ENCODE measurements at places on chromosomes 16 and 17. TPM values are rescaled to one million over a fixed set of nuclear protein-coding genes. Genes with fewer than 3 reads are reported as not detected.

Gene FOXJ1
- 6.8 TPM for total RNA-seq

Gene ZFPM1
- 9.2 TPM for total RNA-seq

Gene C16orf96
- total RNA-seq: 0.16 TPM

Gene GRN
- 353 TPM for total RNA-seq

Gene CD300LB
- 0.91 TPM for total RNA-seq

Gene TBC1D3L
- total RNA-seq: 15.9 TPM

DNA sequence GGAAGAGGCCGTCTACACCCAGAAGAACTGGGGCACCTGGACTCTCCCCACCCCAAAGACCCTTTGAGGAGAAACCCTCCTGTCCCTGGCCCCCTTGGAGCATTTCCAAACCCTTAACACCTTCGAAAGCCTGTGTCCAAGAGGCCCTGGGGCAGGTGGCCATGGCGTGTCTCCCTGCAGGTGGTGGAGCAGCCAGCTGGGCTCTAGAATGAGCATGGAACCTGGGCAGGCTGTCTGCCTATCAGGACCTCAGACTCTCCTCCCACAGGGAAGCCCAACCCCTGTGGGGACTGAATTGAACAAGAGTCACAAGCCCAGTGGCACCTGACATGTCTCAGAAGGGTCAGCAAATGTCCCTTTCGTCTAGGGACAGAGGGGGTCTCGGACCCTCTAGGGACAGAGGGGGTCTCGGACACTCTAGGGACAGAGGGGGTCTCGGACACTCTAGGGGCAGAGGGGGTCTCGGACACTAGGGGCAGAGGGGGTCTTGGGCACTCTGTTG is 8.4 kb downstream of the CBX4 start:
- no peak overlapping the region for H3K27ac ChIP-seq
- H3K36me3 ChIP-seq: no peaks in the 10 kb centered on the region
- DNase-seq: no peak
- H3K4me1 ChIP-seq: no peaks in the 10 kb centered on the region
- peaks cover 2% of the 10 kb centered on the region for H3K27me3 ChIP-seq
- H3K4me3 ChIP-seq: no peak overlapping the region

DNA sequence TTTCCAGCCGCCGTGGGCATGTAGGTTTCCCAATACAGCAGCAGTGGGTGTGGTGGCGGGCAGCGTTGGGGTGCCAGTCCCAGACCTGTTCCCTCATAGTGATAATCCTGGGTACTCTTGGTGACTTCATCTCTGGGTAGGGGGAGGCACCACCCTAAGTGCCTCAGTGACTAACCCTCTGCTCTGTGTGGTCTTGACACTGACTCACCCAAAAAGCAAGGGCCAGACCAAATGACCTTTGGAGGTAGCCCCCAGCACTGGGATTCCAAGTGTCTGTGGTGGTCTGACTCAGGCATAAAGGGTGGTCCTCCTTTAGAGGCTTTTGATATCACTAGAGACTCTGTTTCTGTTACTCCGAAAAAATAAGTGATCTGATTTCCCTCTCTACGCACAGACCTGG is 908 bp downstream of the CALB2 start:
- no peak overlapping the region for H3K4me3 ChIP-seq
- H3K36me3 ChIP-seq: no peaks in the 10 kb centered on the region
- H3K4me1 ChIP-seq: no peaks in the 10 kb centered on the region
- peaks cover 3% of the 10 kb centered on the region for H3K27me3 ChIP-seq
- no peak for DNase-seq

GRCh38 chr17:13931111-13931526 is 138.2 kb upstream of the COX10 start:
- no peak overlapping the region for H3K4me3 ChIP-seq
- no peaks in the 10 kb centered on the region for H3K27me3 ChIP-seq
- no peaks in the 10 kb centered on the region for H3K4me1 ChIP-seq

- H3K36me3 ChIP-seq: peaks cover 23% of the 10 kb centered on the region
- no peak overlapping the region for H3K4me3 ChIP-seq
- no peaks in the 10 kb centered on the region for H3K27me3 ChIP-seq
- H3K4me1 ChIP-seq: no peaks in the 10 kb centered on the region
These were observed 16.2 kb upstream of the CSF3 start for GRCh38 chr17:39999067-39999466.

- peak overlapping the region; percentile 47 for H3K4me3 ChIP-seq
- H3K4me1 ChIP-seq: peaks cover 77% of the 10 kb centered on the region
- DNase-seq: no peak
- H3K27me3 ChIP-seq: no peaks in the 10 kb centered on the region
These were observed 7.3 kb downstream of the THRA start for GRCh38 chr17:40069751-40070708.

DNA sequence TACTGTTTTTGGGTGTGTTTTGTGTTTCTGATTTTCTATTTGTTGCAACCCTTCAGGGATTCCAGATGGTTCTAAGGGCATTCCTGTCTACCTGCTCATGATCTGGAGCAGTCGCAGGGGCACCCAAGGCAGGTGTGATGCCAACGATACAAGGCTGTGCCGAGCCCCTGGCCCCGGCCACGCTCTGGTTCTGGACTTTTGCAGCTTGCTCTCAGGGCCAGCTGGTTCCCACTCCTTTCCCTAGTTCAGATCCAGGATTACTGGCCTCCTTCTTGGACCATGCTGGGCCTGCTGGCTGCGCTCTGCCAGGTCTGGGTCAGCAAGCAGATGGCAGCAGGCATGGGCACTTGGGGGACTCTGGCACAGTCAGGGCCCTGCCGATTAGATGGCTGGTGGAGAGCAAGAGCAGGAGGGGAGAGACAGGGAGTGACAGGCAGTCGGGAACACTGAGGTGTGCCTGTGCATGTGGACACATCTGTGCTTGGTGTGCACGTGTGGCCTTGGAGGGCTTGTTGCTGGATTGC is 15.2 kb upstream of the RAP1GAP2 start:
- no peak for DNase-seq
- no peaks in the 10 kb centered on the region for H3K4me1 ChIP-seq
- H3K36me3 ChIP-seq: no peaks in the 10 kb centered on the region

GRCh38 chr16:79847101-79847500 is 246.6 kb upstream of the MAF start:
- H3K4me3 ChIP-seq: no peak overlapping the region
- no peaks in the 10 kb centered on the region for H3K4me1 ChIP-seq
- H3K36me3 ChIP-seq: no peaks in the 10 kb centered on the region
- no peaks in the 10 kb centered on the region for H3K27me3 ChIP-seq

DNA sequence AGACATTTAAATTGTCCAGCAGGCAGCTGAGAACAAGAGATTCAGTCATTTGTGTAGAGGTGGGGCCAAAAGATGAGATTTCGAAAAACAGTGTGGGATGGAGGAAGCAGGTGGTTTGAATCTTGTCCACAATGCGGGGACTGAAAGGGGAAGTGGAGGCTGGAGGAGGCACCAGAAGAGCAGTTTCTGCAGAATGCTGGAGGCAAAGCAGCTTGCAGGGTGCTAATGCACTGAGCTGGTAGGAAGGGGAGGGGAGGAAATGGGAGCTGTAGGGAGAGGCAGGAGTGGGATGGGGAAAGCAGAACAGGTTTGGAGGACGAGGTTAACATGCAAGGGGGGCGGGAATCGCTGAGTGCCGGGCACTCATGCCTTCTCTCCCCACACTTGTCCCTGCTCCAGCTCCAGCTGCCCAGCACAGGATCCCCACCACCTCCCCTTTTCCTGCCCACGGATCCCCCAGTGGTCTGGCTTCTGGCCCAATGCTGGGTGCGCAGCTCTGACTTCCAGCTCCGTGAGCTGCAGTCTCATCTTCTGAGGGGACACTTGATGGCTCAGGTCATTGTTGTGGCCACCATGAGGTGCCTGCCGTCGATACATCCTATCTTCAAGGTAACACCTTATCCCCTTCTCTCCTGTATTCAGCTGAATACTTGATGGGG is 9.4 kb downstream of the C17orf100 start:
- no peaks in the 10 kb centered on the region for H3K27me3 ChIP-seq
- no peak for DNase-seq
- no peaks in the 10 kb centered on the region for H3K4me1 ChIP-seq
- H3K27ac ChIP-seq: no peak overlapping the region

DNA sequence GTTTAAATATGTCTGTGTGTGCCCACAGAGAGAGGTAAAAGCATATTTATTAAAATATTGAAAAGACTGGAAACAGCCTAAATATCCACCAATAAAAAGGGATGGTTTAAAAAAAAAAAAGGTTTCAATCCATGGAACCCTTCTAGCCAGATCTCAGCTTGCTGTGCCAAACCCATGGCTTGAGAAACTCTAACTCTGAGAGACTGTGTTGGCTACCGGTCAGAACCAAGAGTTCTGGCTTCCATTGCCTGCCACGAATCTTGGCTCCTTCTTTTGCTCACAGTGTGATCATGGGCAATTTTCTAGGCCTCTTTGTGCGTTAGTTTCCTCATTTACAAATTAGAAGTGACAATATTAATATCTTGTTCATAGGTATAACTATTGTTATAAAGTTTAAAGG is 201.3 kb upstream of the IRX3 start:
- H3K36me3 ChIP-seq: no peaks in the 10 kb centered on the region
- H3K4me3 ChIP-seq: no peak overlapping the region
- no peaks in the 10 kb centered on the region for H3K4me1 ChIP-seq
- no peak overlapping the region for H3K27ac ChIP-seq
- no peak for DNase-seq

DNA sequence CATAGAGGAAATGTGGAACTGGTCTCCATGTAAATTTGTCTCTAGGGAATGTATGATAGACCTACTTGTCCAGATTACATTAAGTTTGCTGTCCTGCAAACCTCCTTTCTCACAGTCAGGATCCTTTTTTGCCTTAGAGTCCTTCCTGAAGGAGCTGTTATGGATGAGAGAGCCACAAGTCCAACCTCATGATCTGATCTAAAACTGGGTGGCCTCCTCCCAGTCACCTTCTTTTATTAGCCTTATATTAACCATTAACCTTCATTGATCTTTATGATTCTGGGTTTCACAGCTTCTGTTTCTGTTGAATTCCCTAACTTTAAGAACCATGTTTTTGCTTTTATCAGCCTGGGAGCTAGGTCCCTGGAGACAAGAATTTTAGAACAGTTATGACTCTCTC is 64.1 kb downstream of the NEUROD2 start:
- peaks cover 15% of the 10 kb centered on the region for H3K36me3 ChIP-seq
- H3K27me3 ChIP-seq: no peaks in the 10 kb centered on the region
- no peak for DNase-seq
- H3K4me3 ChIP-seq: no peak overlapping the region

DNA sequence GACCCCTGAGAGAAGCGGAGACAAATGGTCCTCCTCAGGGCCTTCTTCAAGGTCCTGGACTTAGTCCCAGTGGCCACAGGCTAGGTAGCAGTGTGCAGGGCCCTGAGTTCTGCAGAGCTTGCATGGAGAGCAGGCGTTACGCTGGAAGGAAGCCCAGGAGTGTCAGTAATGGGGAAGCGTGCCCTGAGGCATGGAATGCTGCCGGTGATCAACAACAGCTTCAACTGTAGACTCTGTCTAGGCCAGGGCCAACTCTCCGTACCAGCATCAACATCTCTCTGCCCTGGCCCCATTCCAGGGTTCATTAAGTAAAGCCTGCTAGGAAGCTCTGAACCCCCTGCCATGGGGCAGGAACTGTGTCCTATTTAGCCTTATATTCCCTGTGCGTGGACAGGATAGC is 568 bp upstream of the TNK1 start:
- H3K4me1 ChIP-seq: no peaks in the 10 kb centered on the region
- peak overlapping the region; percentile 75 for H3K4me3 ChIP-seq
- H3K27ac ChIP-seq: no peak overlapping the region
- H3K27me3 ChIP-seq: peaks cover 5% of the 10 kb centered on the region

- no peaks in the 10 kb centered on the region for H3K27me3 ChIP-seq
- DNase-seq: no peak
- no peak overlapping the region for H3K4me3 ChIP-seq
- no peaks in the 10 kb centered on the region for H3K4me1 ChIP-seq
- H3K27ac ChIP-seq: no peak overlapping the region
- no peaks in the 10 kb centered on the region for H3K36me3 ChIP-seq
These were observed 57.1 kb upstream of the ANKFN1 start for GRCh38 chr17:56096026-56096810.

GRCh38 chr16:81720973-81721906 is 57.9 kb upstream of the PLCG2 start:
- no peak overlapping the region for H3K4me3 ChIP-seq
- no peaks in the 10 kb centered on the region for H3K36me3 ChIP-seq
- no peaks in the 10 kb centered on the region for H3K27me3 ChIP-seq
- no peak for DNase-seq

- H3K27ac ChIP-seq: no peak within 1 kb of the TSS
- peaks cover 42% of the 10 kb centered on the region for H3K27me3 ChIP-seq
- no peak for DNase-seq
- H3K4me3 ChIP-seq: no peak within 1 kb of the TSS
- no peaks in the 10 kb centered on the region for H3K36me3 ChIP-seq
These were observed at the start of gene NEUROD2 for GRCh38 chr17:39607851-39608130. Gene NEUROD2, minus strand, starts transcription at chr17:39607920. Its CDS starts 1,321 bp downstream, at chr17:39606599.

GRCh38 chr16:50879873-50880695 is 138.2 kb downstream of the CYLD start:
- H3K27ac ChIP-seq: no peak overlapping the region
- no peaks in the 10 kb centered on the region for H3K36me3 ChIP-seq
- H3K4me3 ChIP-seq: no peak overlapping the region
- no peaks in the 10 kb centered on the region for H3K27me3 ChIP-seq
- no peaks in the 10 kb centered on the region for H3K4me1 ChIP-seq
- DNase-seq: peak; percentile 52

- H3K27ac ChIP-seq: no peak overlapping the region
- H3K4me3 ChIP-seq: no peak overlapping the region
- no peak for DNase-seq
- H3K4me1 ChIP-seq: no peaks in the 10 kb centered on the region
- H3K36me3 ChIP-seq: no peaks in the 10 kb centered on the region
These were observed 1014.7 kb upstream of the RBFOX1 start for GRCh38 chr16:6317934-6318333.

DNA sequence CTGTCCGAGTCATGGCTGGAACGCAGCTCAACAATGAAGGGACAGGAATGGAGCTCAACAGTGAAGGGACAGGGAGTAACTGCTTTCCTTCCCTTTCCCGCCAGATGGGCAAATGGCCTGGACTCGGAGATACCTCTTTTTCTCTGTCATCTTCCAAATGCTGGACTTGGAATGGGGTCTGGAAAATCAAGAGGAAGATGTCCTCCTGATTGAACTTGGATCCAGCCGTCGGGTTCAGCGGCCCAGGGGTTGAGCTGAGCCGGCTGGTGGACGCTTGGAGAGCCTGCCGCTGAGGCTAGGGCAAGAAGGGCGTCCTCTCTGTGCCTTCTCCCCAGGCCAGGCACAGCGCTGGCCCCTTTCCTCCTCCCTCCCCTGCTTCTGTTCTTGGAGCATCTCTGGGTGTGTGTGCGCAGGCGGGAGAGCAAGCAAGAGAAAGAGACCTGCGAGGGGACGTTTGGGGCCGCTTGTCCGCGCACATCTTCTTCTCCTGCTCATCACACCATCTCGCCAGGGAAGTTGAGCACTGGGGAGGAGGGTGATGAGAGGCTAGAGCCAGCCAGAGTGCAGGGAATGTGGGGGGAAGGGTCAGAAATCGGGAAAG is 6.6 kb downstream of the NEUROD2 start:
- no peak overlapping the region for H3K4me3 ChIP-seq
- no peak overlapping the region for H3K27ac ChIP-seq
- peaks cover 7% of the 10 kb centered on the region for H3K4me1 ChIP-seq
- no peak for DNase-seq

GRCh38 chr16:89953671-89954406 is 5.3 kb downstream of the DEF8 start:
- peaks cover 3% of the 10 kb centered on the region for H3K36me3 ChIP-seq
- DNase-seq: no peak
- no peak overlapping the region for H3K4me3 ChIP-seq

GRCh38 chr16:2296661-2297505 is 29.0 kb upstream of the RNPS1 start:
- no peak overlapping the region for H3K27ac ChIP-seq
- DNase-seq: no peak
- no peak overlapping the region for H3K4me3 ChIP-seq
- H3K27me3 ChIP-seq: no peaks in the 10 kb centered on the region
- H3K36me3 ChIP-seq: no peaks in the 10 kb centered on the region

GRCh38 chr16:27254262-27254811 is 14.2 kb downstream of the NSMCE1 start:
- H3K4me1 ChIP-seq: no peaks in the 10 kb centered on the region
- peaks cover 10% of the 10 kb centered on the region for H3K36me3 ChIP-seq
- H3K27ac ChIP-seq: peak overlapping the region; percentile 7
- no peak for DNase-seq
